ENCODE measurements at places on chromosomes 16 and 17.

GRCh38 chr17:62995377-62995885 lies 29.4 kb downstream of the TANC2 start:
- no peak for DNase-seq

GRCh38 chr16:75820672-75821071 lies 94.4 kb upstream of the CPHXL start:
- DNase-seq: no peak

DNA sequence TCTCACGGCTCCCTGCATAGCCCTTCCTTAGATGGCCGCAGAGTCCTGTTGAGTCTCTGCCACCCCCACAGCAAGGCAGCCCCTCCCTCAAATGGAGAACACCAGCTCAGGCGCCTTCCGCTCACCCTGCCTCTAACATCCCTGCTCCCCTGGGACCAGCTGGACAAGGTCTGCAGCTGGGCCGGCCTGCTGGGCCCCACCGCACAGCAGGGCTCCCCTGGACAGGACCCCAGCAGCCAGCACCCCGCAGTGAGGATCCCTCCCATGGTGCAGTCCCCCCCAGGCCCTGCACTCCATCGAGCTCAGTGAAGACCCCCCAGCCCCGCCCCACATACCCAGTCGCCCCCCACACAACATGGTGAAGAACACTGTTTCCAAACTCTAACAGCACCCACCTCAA lies 10.2 kb downstream of the ATP2A3 start:
- no peak for DNase-seq

DNA sequence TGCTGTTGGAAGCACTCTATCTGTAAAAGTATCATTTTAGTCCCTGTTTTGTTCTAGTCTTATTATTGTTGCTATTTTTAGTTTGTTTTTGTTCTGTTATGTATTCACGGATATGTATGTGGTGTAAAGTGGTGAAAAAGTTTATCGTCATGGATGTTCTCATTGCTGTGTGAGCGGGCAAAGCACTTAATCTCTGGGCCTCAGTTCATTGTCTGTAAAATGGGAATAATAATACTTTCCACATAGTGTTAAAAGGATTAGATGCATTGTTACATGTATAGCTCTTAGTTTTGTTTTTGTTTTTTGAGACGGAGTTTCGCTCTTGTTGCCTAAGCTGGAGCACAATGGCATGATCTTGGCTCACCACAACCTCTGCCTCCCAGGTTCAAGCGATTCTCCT lies 19.8 kb downstream of the TAOK1 start:
- DNase-seq: no peak

- DNase-seq: no peak
Observed at GRCh38 chr17:3622977-3623594, 13.0 kb downstream of the SHPK start.

- DNase-seq: peak; percentile 14
Observed at GRCh38 chr17:75487351-75488070, 27.8 kb downstream of the CASKIN2 start.

DNA sequence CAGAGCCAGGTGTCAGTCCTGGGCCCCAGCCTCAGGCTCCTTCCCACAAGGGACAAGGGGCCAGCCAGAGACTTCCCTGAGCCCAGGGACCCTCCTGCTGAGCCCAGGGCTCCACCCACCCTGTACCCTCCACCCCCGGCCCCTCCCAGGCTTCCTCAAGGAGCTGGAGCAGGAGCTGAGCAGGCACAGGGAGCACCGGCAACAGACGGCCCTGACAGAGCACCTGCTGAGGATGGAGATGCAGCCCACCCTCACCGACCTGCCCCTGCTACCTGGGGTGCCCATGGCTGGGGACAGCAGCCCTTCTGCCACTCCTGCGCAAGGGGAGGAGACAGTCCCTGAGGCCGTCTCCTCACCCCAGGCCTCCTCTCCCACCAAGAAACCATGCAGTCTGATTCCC lies 4.5 kb downstream of the SCRN2 start:
- no peak for DNase-seq

DNA sequence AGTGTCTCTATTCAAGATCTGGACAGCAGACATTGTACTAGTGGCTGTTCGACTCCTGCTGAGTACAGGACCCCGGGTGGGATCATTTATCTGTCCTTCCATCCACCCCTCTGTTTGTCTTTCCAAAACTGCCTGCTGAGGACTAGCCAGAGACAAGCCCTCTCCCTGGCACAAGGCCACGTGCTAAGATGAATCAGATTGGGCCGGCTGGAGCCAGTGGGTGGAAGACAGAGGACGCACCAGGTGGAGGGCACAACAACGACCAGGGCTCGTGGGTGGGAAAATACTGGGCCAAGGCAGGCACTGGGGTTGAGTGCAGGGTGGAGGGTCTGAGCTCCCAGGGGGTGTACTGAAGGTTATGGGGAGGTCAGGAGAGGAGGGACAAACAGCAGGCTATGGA lies 1.4 kb upstream of the CA7 start:
- no peak for DNase-seq

- no peak for DNase-seq
Observed at GRCh38 chr17:57357392-57357784, 101.1 kb downstream of the MSI2 start.

DNA sequence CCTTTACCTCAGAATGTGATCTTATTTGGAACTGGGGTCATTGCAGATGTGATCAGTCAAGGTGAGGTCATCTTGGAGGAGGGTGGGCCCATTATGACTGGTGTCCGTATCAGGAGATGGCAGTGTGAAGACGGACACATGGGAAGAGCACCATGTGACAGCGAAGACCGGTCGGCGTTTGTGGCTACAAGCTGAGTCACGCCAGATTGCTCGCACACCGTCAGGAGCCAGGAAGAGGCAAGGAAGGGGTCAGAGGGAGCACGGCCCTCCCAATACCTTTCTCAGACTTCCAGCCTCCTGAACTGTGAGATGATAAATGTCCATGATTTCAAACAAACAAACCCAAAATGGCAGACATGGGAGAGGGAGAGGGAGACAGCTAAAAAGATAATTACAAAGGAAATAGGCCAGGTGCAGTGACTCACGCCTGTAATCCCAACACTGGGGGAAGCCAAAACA lies 13.2 kb downstream of the STARD3 start:
- no peak for DNase-seq

DNA sequence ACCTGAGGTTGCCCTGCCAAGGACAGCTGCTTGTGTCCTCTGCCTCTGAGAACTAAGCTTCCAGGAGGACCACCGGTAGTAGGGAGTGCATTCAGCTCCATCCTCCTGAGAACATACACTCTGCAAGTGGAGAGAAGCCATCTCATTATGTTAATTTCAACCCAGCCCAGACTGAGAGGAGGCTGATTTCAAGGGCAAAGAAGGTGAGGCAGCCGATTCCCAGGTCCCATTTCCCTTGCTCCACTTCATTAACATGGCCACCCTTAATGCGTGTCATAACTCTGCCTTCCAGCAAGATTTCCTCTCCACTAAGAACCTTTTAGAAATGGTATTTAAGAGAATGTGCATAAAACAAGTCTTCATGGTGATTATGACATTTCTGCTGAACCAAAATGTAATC lies 72.5 kb downstream of the CDH13 start:
- no peak for DNase-seq

DNA sequence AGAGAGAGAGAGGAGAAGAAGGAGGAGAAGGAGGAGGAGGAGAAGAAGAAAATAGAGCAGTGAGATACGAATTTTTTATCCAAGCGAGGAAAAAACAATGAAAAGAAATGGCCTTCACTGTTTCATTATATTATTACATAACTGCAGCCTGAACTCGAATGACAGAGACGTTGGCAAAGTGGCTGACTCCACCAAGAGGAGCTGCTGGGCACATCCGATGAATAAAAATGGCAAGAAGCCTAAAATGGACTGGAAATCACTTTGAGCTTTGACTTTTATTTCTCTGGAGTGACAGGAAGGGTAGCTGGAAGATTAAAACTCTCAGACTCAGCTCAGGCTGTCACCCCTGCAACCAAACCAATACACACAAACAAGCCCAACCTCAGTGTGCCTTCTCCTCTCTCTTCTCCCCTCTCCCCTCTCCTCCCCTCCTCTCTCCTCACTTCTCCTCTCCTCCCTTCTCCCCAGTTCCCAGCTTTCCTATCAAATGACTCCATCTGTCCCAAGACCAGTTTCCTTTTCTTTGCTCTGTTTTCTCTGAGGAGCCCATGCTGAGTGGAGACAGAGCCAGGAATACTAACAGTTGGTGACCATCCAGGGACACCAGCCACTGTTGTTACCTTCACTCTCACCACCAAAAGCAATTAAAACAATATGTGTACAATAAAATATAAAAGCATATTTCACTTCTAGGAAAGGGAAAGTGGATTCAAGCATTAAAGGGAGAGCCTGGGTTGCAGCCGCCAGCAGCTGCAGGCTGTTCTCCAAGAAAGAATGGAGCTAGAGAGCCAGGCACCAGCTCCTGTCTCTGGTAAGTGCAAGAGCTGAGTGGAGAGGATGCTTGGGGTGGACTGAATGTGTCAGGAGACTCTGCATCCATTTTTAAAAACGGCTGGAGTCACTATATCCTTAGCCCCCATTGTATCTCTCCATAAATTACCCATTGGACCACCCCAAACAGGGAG lies 51.2 kb downstream of the SOX9 start:
- no peak for DNase-seq

- no peak for DNase-seq
Observed at GRCh38 chr17:42276609-42277341, 584 bp upstream of the STAT5B start.

- no peak for DNase-seq
Observed at GRCh38 chr16:20614186-20615141, 38.3 kb upstream of the ACSM2B start.

- DNase-seq: no peak
Observed at GRCh38 chr17:56314026-56314425, 160.8 kb downstream of the ANKFN1 start.

DNA sequence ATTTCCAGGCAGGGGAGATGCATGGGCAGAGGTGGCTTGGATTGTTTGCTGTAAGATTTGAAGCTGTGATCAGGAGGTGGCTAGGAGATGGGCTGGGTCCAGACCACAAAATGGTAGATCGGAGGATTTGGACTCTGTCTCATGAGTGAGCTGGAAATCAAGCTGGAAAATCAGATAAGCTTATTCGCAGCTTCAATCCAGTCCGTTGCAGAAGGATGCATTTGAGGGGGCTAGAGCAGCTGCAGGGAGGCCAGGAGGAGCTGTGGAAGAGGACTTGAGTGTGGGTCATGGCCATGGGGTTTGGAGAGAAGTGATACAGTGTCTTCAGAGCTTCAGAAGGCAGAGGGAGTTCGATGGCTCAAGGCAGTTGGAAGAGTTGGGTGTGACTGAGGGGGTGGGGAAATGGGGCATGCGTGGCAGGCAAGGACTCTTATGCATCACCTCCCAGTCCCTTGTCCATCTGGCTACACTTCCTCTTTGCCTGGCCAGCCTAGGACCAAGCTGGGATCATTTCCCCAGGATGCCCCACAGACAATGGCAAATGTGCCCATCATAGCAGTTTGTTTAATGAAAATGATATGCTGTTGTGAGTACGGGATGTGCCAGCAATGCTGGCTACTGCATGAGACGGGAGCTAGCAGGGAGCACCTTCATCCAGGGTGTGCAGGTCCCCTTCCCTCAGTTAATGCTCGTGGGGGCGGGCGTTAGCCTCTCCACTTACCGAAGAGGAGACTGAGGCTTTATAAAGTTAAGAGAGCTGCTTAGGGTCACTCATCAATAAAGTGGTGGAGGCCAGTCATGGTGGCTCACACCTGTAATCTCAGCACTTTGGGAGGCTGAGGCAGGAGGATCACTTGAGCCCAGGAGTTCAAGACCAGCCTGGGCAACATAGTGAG lies 20.6 kb downstream of the QPRT start:
- no peak for DNase-seq

- DNase-seq: no peak
Observed at GRCh38 chr17:8846768-8847211, 20.7 kb downstream of the PIK3R6 start.

DNA sequence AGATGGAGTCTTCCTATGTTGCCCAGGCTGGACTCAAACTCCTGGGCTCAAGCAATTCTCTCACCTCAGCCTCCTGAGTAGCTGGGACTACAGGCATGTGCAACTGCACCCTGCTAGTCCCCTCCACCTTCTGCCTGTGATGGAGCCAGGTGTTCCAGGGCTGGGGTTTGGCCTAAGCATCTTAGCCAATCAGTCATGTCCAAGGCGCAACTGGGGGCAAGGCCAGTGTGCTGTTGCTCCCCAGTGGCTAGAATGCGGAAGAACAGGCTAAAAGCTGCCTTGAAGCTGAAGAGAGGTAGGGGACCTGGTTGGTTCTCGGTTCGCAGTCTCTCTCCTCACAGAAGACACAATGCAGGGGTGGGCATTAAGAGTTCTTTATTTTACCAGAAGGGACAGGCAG lies 18.6 kb downstream of the FLOT2 start:
- DNase-seq: no peak

DNA sequence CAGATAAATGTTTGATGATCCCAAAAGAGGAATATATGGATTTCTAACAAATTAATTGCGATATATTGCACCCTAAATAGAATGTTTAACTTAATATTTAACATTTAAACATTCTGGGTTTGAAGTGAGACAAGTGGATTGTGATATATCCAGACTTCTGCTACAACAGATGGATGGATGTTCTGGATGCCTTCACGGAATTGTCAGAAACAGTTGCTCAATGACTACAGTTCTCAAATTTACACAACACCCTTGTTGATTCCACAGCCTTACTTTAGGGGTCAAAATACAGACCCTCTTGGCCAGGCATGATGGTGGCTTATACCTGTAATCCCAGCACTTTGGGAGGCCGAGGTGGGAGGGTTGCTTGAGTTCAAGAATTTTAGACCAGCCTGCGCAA lies 250.8 kb downstream of the RBFOX1 start:
- DNase-seq: no peak

- no peak for DNase-seq
Observed at GRCh38 chr16:49148410-49148809, 133.2 kb downstream of the CBLN1 start.

- no peak for DNase-seq
Observed at GRCh38 chr17:62805234-62805633, 2.9 kb downstream of the MARCHF10 start.

DNA sequence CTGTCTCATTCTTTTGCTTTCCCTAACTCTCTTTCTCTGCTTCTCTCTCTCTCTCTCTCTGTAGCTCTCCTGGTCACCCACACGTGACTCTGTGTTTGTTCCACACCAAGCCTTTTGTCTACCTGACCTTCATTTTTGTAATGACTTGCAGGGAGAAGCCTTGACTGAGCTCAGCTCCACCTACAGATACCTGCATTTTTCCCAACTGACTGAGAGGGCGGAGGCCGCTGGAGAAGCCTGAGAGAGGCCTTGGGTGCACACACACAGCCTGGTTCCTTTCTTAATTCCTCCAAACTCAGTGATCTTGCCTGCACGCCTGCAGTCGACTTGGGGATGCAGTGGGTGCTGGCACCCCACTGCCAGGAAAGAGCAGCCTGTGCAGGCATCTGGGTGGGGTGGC lies 68.8 kb downstream of the LYRM1 start:
- DNase-seq: no peak

- no peak for DNase-seq
Observed at GRCh38 chr16:81239367-81240121, 1.1 kb downstream of the BCO1 start.
